ENCODE measurements at places on chromosomes 2 and 18. TPM values are rescaled to one million over a fixed set of nuclear protein-coding genes. Genes with fewer than 3 reads are reported as not detected.
A peak's percentile ranks its signal among the peaks of the same experiment; 100 is the strongest.

- no peaks in the 10 kb centered on the region for H3K36me3 ChIP-seq
- H3K27ac ChIP-seq, result no peak overlapping the region
- H3K4me3 ChIP-seq, result no peak overlapping the region
- H3K27me3 ChIP-seq, result no peaks in the 10 kb centered on the region
These were observed 73.8 kb upstream of the CDCA7 start for GRCh38 chr2:173280853-173281252.

DNA sequence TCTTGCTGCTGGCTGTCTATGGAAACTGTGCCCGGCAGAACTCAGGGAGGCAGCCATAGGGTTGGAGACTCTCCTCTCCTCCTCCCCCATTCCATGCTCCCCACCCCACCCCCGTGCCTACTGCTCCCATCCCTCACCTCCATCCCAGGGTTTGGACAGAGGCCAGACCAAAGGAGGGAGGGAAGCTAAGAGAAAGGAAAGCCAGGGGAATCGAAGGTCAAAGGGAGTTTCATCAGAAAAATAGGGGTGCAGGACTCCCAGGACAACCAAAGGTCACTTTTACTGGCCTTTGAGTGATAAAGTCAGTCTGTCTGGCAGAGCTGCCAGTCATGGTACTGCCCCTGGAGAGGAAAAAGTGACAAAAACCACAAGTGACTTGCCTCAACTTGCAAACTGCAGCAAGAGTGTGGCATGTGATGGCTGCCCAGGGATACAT is 187.3 kb upstream of the CTAGE1 start:
- no peak overlapping the region for H3K27ac ChIP-seq
- H3K4me3 ChIP-seq, result no peak overlapping the region
- H3K36me3 ChIP-seq, result no peaks in the 10 kb centered on the region
- H3K4me1 ChIP-seq, result peaks cover 3% of the 10 kb centered on the region

GRCh38 chr2:216932113-216932862 is 72.4 kb upstream of the TNP1 start:
- DNase-seq, result no peak
- no peak overlapping the region for H3K27ac ChIP-seq
- H3K36me3 ChIP-seq, result no peaks in the 10 kb centered on the region
- H3K4me3 ChIP-seq, result no peak overlapping the region
- H3K27me3 ChIP-seq, result no peaks in the 10 kb centered on the region

DNA sequence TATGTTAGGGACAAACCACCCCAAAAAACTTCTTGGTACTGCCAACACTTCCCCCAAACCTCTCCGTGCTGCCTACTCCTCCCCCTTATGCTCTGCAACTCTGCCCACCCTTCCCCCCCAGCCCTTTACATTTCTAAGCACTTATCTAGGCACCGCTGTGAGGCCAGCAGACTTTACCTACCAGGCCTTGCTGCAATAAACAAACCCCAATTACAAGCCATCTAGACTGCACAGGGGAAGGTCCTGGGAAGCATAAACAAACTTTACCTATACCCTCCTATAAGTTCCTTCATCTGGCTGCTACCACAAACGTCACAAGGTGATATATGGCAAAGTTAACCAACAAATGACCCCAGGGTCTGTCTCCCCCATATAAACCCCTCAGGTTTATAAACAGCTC is 259.4 kb upstream of the GULP1 start:
- no peaks in the 10 kb centered on the region for H3K27me3 ChIP-seq
- no peaks in the 10 kb centered on the region for H3K4me1 ChIP-seq

GRCh38 chr2:238801791-238802190 is 46.1 kb upstream of the TWIST2 start:
- H3K4me3 ChIP-seq, result no peak overlapping the region
- peak overlapping the region; percentile 43 for H3K27ac ChIP-seq
- peaks cover 29% of the 10 kb centered on the region for H3K4me1 ChIP-seq
- DNase-seq, result no peak

- no peak overlapping the region for H3K27ac ChIP-seq
- no peaks in the 10 kb centered on the region for H3K36me3 ChIP-seq
- H3K27me3 ChIP-seq, result no peaks in the 10 kb centered on the region
- no peak overlapping the region for H3K4me3 ChIP-seq
These were observed 19.0 kb downstream of the CROCC2 start for GRCh38 chr2:240925191-240925567.

- no peak for DNase-seq
- H3K27ac ChIP-seq, result no peak overlapping the region
- no peak overlapping the region for H3K4me3 ChIP-seq
- H3K27me3 ChIP-seq, result no peaks in the 10 kb centered on the region
These were observed 15.3 kb downstream of the GAREM1 start for GRCh38 chr18:32455361-32455760.

GRCh38 chr18:693466-694187 is 18.8 kb downstream of the ENOSF1 start:
- H3K4me3 ChIP-seq, result no peak overlapping the region
- DNase-seq, result no peak
- no peaks in the 10 kb centered on the region for H3K27me3 ChIP-seq
- peaks cover 27% of the 10 kb centered on the region for H3K36me3 ChIP-seq

- H3K4me3 ChIP-seq, result no peak overlapping the region
- H3K27me3 ChIP-seq, result no peaks in the 10 kb centered on the region
- no peak overlapping the region for H3K27ac ChIP-seq
- DNase-seq, result no peak
- no peaks in the 10 kb centered on the region for H3K36me3 ChIP-seq
These were observed 38.0 kb upstream of the GPD2 start for GRCh38 chr2:156398176-156398575.

DNA sequence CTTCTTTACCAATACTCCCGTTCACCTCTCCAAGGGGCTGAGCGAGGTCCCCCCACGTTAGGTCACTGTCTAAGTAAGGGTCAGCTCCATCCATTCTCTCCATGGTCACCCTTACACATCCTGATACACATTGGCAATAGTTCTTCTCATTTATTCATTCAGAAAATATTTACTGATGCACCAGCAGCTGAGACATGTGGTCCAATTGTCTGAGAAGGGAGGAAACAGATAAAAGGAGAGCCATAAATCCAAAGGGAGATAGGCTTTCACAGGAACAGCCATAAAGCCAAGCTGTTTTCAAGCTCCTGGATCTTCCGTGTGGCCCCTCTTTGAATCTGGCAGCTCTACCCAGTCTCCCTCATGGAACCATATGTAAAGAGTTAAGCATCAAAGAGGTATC is 121.2 kb downstream of the TXNL1 start:
- H3K4me3 ChIP-seq, result no peak overlapping the region
- H3K4me1 ChIP-seq, result no peaks in the 10 kb centered on the region
- no peaks in the 10 kb centered on the region for H3K36me3 ChIP-seq
- no peaks in the 10 kb centered on the region for H3K27me3 ChIP-seq
- DNase-seq, result no peak

DNA sequence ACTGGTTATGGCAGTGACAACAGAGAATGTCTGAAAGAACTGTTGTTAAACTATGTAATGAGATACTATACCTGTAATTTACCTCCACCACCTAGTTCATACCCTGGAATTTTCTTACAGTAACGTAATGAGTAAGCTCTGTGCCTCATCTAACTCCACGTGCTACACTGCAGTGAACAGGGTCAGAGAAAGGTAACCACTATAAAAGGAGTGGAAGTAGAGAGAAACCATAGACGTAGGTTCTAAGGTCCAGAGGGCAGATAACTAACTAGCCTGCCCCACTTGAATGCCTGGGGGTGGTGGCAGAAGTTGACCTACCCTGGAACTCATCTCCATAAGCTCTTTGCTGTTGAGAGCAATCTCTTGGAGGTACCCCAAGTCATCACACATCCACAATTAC is 32.0 kb upstream of the B4GALT6 start:
- no peaks in the 10 kb centered on the region for H3K27me3 ChIP-seq
- H3K27ac ChIP-seq, result no peak overlapping the region
- no peaks in the 10 kb centered on the region for H3K36me3 ChIP-seq
- no peaks in the 10 kb centered on the region for H3K4me1 ChIP-seq
- no peak for DNase-seq
- H3K4me3 ChIP-seq, result no peak overlapping the region

DNA sequence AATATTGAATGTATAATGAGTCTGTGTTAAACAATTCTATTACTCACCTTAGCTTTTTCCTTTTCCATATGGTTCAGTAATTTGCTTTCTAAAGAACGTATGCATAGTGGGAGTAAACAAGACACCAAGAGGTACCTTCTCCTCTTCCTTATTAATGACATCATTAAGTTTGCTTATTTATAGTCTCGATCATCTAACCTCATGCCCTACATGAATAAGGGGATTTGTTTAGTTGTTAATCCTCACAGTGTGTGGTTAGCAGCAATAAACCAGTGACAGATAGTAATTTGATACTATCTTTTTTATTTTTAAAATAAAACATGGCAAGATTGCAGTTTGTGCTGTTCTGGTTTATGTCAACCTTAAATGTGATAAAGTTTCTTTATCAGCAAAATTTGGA is 69.7 kb downstream of the COBLL1 start:
- no peak overlapping the region for H3K27ac ChIP-seq
- no peaks in the 10 kb centered on the region for H3K27me3 ChIP-seq
- H3K4me3 ChIP-seq, result no peak overlapping the region
- 0 out of 2 replicates have a peak, but pooled peaks cover 3% of the 10 kb centered on the region for H3K4me1 ChIP-seq
- no peaks in the 10 kb centered on the region for H3K36me3 ChIP-seq

GRCh38 chr2:86068136-86068588 is 37.5 kb downstream of the POLR1A start:
- H3K27ac ChIP-seq, result no peak overlapping the region
- peaks cover 7% of the 10 kb centered on the region for H3K4me1 ChIP-seq
- DNase-seq, result no peak
- no peaks in the 10 kb centered on the region for H3K27me3 ChIP-seq
- H3K36me3 ChIP-seq, result peaks cover 86% of the 10 kb centered on the region

DNA sequence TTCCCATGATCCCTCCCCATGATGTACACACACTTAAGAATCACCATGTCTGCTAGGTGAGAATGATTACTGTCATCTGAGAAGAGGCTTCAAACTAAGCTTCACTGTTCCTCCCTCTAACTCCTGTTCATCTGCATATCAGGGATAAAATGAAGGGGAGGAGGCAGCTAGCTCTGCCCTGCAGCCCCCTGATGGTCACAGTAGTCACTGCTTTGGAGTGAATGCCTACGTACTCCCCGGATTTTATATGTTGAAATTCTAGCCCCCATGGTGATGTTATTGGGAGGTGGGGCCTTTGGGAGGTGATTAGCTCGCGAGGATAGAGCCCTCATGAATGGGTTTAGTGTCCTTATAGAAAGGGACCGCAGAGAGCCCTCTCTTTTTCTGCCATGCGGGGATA is 156.4 kb downstream of the NCKAP5 start:
- no peaks in the 10 kb centered on the region for H3K27me3 ChIP-seq
- H3K36me3 ChIP-seq, result no peaks in the 10 kb centered on the region
- DNase-seq, result no peak
- peaks cover 10% of the 10 kb centered on the region for H3K4me1 ChIP-seq
- no peak overlapping the region for H3K4me3 ChIP-seq

GRCh38 chr18:11944252-11944651 is 36.1 kb upstream of the MPPE1 start:
- H3K36me3 ChIP-seq, result no peaks in the 10 kb centered on the region
- DNase-seq, result no peak
- no peaks in the 10 kb centered on the region for H3K27me3 ChIP-seq
- no peak overlapping the region for H3K27ac ChIP-seq
- H3K4me1 ChIP-seq, result peaks cover 32% of the 10 kb centered on the region

DNA sequence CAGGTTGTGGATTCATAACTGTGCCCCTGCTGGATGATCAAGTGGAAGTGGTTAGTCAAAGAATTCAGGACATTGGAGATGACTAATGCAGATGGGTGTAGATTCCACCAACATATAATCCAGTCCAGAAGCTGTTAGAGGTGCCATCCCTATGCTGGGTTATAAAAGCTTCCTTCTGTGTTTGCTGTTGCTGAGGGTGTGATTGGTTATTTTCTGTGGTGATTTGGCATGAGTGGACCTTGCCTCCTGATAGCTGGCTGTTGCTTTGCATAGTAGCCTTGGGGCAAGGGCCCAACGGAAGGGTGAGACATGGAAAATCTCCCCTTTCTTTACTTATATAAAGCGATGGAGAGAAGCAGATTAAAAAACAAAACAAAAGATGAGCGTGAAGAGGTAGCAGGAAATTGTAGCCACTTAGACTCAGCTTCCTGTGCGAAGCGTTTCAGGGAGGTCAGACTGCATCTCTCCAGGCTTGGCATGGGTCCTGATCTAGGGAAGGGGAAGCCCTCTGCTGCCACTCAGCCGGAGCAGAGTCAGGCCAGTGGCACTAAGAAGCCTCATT is 190.4 kb downstream of the FMNL2 start:
- H3K27ac ChIP-seq, result peak overlapping the region; percentile 16
- peak; percentile 39 for DNase-seq

DNA sequence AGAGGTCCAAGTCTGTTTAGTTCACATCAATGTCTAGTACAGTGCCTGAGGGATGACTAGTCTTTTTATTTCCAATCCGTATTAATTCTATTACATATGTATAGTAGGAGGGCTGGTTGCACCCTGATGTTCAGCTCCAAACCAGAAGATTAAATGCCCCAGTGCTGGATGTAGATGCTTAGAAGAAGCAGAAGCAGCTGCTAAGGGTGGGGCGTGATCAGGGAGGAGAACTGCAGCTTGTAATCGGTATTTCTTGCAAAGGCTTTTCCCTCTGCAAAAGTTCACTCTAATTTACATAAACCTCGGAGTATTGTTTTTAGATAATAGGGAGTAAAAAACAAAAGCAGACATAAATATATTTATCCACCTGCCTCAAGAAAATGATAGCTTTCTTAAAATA is 145.3 kb upstream of the ITGA4 start:
- peaks cover 5% of the 10 kb centered on the region for H3K4me1 ChIP-seq
- H3K27ac ChIP-seq, result no peak overlapping the region
- no peaks in the 10 kb centered on the region for H3K36me3 ChIP-seq
- DNase-seq, result no peak
- H3K27me3 ChIP-seq, result no peaks in the 10 kb centered on the region
- no peak overlapping the region for H3K4me3 ChIP-seq

GRCh38 chr18:39966275-39966674 is 1988.8 kb upstream of the PIK3C3 start:
- no peaks in the 10 kb centered on the region for H3K4me1 ChIP-seq
- DNase-seq, result no peak
- no peaks in the 10 kb centered on the region for H3K27me3 ChIP-seq
- no peak overlapping the region for H3K27ac ChIP-seq
- H3K36me3 ChIP-seq, result no peaks in the 10 kb centered on the region

GRCh38 chr18:62637403-62637802 is 77.9 kb upstream of the PHLPP1 start:
- DNase-seq, result no peak
- H3K36me3 ChIP-seq, result no peaks in the 10 kb centered on the region
- no peak overlapping the region for H3K27ac ChIP-seq
- no peaks in the 10 kb centered on the region for H3K4me1 ChIP-seq
- 0 out of 2 replicates have a peak, but pooled peaks cover 4% of the 10 kb centered on the region for H3K27me3 ChIP-seq

NPHP1 gene
- 0.25 TPM for total RNA-seq

GRB14 gene
- not detected for total RNA-seq

CACNB4 gene
- total RNA-seq, result not detected

PLCD4 gene
- total RNA-seq, result not detected

IL1R1 gene
- 12.7 TPM for total RNA-seq

RFX8 gene
- total RNA-seq, result 0.68 TPM

NOL4 gene
- total RNA-seq, result not detected

SPATA3 gene
- not detected for total RNA-seq

MYO3B gene
- total RNA-seq, result not detected

PIEZO2 gene
- 5.5 TPM for total RNA-seq

VWC2L gene
- total RNA-seq, result not detected

HNMT gene
- total RNA-seq, result 65.8 TPM
